Left hindlimb (tissue), 1 donor: ENCODE measurements at places on chromosomes 1 and 21.

- DNase-seq: no peak
Measured at GRCh38 chr21:28588997-28589396, 403.7 kb downstream of the LTN1 start.

DNA sequence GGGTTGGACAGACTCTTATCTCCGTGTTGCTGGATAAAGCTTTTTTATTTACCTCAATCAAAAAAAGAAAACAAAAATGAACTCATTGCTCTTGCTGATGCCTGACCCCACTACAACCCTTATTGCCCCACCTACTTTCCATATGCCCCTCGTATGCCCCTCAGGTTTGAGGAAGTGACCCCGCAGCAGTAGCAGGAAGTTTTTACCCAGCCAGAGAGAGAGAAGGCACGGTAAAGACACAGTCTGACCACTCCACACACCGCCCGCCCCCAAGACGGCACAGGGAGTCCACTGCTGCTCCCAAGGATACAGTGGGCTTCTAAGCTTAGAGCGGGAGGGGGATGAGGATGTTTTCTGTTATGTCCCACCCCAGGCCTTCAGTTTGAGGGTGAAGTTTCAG lies 9.8 kb downstream of the PLEKHO1 start:
- no peak for DNase-seq

- no peak for DNase-seq
Measured at GRCh38 chr1:202007805-202008489, 2.4 kb upstream of the ELF3 start.

GRCh38 chr1:68202239-68202832 lies 30.0 kb downstream of the WLS start:
- no peak for DNase-seq

DNA sequence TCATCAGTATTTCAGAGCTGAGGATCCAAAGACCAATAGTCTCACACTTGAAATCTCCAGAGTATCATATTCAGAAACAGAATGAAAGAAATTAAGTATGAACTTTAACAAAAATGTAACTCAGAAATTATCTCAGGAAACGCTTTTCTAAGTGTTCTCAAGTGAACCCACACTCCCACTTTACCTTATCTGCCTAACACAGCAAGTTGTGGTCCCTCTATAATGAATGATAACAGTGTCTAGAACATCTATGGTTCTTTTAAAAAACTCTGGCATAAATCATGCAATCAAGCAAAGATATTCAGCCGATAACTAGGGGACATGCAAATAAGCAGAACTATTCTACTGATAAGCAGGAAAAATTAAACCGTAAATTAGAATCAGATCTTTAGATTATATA lies 1574.2 kb downstream of the PLA2G4A start:
- DNase-seq: no peak

DNA sequence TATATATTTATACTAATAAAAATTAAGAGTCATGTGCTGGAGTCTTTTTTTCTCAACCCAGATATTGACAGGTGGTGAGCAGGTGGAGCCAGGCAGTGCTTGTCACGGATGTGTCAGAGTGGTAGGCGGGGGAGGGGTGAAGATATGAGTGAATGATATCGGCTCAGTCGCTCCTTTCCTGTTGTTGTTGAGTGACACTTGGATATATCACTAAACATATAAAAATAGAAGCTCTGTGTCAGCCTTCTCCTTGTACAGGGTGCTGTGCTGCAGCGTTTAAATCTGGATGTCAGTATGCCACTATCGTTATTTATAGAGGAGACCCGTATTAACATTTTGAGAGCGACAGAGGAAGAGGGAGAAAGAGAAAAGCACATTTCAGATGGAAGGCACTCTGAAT lies 339.6 kb downstream of the NUF2 start:
- no peak for DNase-seq

- no peak for DNase-seq
Measured at GRCh38 chr1:206048582-206048981, 4.4 kb upstream of the RHEX start.

GRCh38 chr1:27885114-27885528 lies 12.8 kb downstream of the THEMIS2 start:
- no peak for DNase-seq

- no peak for DNase-seq
Measured at GRCh38 chr1:232969799-232970198, 19.4 kb downstream of the NTPCR start.

DNA sequence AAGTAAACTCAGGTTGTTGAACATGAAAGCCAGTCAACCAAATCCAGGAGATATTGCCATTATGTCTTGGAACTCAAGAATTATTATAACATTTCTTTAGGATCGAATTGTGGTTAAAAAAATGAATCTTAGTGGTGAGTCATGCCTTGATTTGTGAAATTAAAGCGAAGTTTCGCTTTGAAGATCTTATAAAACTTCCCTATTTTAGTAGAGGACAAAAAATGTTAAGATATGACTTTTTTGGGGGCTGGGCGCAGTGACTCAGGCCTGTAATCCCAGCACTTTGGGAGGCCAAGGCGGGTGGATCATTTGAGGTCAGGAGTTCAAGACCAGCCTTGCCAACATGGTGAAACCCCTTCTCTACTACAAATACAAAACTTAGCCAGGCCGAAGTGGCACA lies 39.5 kb upstream of the PTBP2 start:
- DNase-seq: no peak

GRCh38 chr1:239772446-239772845 lies 319.2 kb upstream of the FMN2 start:
- no peak for DNase-seq

GRCh38 chr1:223700942-223701637 lies 11.2 kb upstream of the CAPN2 start:
- peak; percentile 57 for DNase-seq

GRCh38 chr1:47644212-47644573 lies 206.3 kb downstream of the FOXD2 start:
- DNase-seq: peak; percentile 61

GRCh38 chr1:93257889-93258288 lies 77.4 kb downstream of the CCDC18 start:
- no peak for DNase-seq

GRCh38 chr1:52404116-52404974 lies at the start of the genes ORC1 and PRPF38A:
ORC1 (minus strand) TSS chr1:52404423; CDS start chr1:52402223, 2,200 bp downstream.
PRPF38A (plus strand) TSS chr1:52404602; CDS start chr1:52404750, 148 bp downstream.
- DNase-seq: peak; percentile 97

DNA sequence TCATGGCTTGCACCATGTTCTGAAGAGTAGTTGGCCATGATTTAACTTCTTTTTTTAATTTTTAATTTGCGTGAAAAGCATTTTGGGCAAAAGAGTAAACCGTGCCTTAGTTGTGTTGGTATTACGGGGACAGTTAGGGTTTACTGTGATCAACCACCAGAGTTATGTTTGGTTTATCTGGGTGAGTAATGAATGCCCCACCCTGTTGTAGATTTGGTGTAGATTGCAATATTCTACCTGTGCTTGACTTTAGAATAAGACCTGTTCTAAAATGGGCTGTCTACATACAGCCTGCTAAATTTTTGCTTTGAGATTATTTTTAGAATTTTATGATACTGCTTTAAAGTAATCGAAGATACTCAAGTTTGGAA lies 1.4 kb downstream of the USP25 start:
- no peak for DNase-seq

- peak; percentile 79 for DNase-seq
Measured at GRCh38 chr1:15343729-15344128, 66.0 kb upstream of the EFHD2 start.
